KBM-7 (cell line): ENCODE measurements at places on chromosomes 16 and 17.
A peak's percentile ranks its signal among the peaks of the same experiment; 100 is the strongest.

GRCh38 chr16:22659933-22660332 is 149.2 kb downstream of the NPIPB5 start:
- DNase-seq: no peak

- DNase-seq: no peak
Measured at GRCh38 chr17:27319541-27320221, 25.8 kb downstream of the WSB1 start.

DNA sequence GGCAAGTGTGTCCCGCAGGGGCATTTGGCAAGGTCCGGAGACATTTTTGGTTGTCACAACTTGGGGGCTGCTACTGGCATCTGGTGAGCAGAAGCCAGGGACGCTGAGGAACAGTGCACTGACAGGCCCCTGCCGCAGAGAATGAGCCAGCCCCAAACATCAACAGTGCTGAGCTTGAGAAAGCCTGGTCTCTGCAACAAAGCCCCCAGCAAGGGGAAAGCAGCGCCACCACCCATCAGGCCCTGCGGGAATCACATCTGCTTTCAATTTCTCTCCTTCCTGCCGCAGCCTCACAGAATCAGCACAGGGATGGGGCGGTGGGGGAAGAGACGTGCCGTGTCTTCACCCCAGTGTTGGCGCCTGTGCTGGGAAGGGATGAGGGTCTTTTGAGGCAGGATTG is 14.8 kb upstream of the PRPSAP1 start:
- no peak for DNase-seq

- no peak for DNase-seq
Measured at GRCh38 chr17:42818379-42818778, 5.7 kb downstream of the BECN1 start.

DNA sequence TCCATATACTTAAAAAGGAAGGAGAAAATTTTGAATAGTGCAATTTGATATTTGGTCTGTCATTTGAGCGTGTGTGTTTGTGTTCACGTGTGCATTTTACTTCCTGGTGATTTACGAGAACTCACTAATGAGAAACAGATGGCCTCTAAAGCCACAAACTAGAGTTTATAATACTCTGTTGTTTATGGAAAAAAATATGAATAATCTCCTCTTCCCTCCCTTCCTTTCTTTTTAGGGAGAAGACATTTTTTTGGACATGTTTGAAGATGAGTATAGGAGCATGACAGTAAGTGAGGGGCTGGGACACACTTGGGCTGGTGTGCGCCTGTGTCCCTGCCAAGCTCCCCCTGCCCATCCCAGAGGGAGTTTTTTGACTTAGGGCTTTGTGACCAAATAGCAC is 102.7 kb downstream of the CLEC16A start:
- peak; percentile 30 for DNase-seq

DNA sequence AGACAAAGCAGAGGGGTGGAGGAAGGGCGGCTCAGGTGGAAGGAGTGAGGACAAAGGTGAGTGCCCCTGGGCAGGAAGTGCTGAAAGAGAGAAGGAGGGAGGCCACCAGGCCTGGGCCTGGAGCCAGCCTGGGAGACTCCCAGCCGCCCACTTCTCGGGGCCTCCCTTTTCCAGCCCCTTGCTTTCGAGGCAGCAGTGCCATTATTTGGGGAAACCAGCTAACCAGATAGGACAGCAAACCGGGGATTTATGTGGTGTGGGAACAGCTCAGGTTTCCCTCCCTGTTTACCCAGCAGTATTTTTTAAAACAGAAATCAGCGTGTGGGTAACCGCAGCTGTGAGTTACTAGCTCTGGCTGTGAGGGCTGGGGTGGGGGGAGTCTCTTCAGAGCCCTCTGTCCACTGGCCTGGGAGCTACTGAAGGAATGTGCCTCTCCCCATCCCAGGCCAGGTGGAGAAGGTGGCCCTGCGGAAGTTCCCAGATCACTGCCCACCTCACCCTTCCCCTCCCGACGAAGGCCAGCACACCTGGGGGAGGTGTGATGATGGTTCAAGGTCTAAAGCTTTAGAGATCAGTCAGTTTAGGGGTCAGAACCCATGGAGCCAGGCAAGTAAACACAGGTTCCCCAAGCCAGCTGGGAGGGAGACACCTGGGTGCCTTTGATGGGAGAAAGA is 8.4 kb upstream of the MEOX1 start:
- no peak for DNase-seq
